MM.1S (cell line): ENCODE measurements at places on chromosomes 5 and 9.

GRCh38 chr9:135500525-135501260 is at the start of gene MRPS2:
Gene MRPS2 (plus strand): TSS chr9:135500682. CDS start chr9:135500711, 29 bp downstream.
- H3K27ac ChIP-seq, result peak within 1 kb of the TSS; percentile 57; the same call in 1 of the 2 replicates
- H3K4me1 ChIP-seq, result peaks cover 10% of the 10 kb centered on the region
- peak; percentile 90 for DNase-seq

- no peak overlapping the region for H3K4me3 ChIP-seq
- no peaks in the 10 kb centered on the region for H3K4me1 ChIP-seq
- no peaks in the 10 kb centered on the region for H3K36me3 ChIP-seq
Observed at GRCh38 chr5:173458828-173459609, 130.8 kb upstream of the STC2 start.

DNA sequence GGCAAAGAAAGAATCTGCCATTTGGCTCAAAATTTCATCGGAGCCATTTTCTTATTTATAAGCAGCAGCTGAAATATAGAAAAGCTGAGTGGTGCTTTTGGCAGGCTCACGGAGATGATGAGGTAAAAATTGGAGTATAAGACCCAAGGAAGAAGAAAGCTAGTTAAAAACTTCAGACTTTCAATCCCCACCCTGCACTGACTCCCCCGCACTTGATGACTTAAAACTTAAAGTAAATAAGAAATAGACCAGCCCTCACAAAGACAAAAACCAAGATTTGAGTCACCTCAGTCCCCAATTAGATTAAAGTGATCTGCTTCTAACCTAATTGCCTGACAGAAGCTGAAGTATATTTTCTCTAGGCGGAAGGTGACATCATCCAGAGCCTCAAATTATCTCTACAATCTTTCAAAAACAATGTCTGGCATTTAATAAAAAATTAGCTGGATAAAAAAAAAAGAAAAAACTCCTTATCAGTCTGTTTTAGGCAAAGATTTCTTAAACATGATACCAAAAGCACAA is 124.0 kb upstream of the PJA2 start:
- H3K27ac ChIP-seq, result no peak overlapping the region
- H3K4me1 ChIP-seq, result no peaks in the 10 kb centered on the region
- DNase-seq, result no peak

DNA sequence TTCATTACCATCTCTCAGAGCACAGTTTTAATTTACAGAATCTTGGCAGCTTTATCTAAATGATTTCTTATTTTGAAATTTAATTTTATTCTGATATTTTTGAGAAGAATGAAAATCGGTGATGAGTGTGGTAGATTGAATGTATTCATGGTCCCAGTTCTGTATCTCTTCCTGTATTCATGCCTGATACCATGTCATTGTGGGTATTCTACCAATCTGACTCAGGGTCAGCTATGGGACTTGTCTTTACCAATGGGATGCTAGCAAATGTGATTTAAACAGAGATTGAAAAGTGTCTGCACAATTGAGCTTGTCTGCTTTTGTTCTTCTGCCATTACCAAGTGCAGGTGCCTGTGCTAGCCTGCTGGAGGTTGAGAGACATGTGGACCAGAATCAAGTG is 17.8 kb upstream of the ZNF618 start:
- H3K27me3 ChIP-seq, result no peaks in the 10 kb centered on the region
- H3K4me1 ChIP-seq, result 0 out of 2 replicates have a peak, but pooled peaks cover 4% of the 10 kb centered on the region
- H3K27ac ChIP-seq, result no peak overlapping the region
- DNase-seq, result no peak
- H3K4me3 ChIP-seq, result no peak overlapping the region

DNA sequence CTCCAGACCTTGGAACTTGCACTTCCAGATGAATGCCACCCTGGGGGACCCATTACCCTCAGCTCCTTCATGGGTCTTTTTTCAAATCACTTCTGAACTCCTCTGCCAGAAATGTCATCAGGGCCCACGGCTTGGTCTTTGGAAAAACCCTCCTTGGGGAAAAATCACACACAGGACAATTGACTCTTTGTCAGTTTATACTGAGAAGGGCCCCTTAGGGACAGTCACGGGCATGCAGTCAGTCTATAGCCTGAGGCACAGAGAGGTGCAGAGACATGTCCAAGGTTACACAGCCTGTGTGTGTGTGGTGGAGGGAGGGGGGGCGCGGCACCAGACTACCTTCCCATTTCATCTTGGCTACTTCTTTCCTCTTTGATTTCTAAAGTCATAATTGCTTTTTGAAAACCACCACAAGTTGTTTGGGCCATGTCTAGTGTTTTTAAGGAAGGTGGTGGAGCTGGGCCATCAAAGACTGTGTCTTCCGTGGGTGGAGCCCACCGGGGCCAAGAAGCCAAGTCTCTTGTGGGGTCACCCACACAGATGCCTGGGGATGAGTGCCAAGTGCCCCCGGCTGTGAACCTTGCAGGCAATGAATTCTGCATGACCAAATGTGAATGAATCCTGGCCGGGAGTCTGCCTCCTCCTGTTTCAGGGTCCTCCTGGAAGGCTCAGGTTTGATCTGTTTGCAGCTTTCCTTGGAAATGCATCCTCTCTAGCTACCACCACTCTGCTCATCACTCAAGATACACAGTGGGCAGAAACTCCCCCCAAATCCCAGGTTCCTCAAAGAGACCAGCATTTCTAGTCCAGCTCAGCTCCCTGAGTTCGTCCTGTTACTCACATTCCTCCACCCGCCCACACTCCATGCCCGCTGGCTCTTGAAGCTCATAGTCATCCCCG is 200.1 kb upstream of the TBC1D2 start:
- H3K36me3 ChIP-seq, result no peaks in the 10 kb centered on the region
- H3K4me3 ChIP-seq, result no peak overlapping the region
- H3K27me3 ChIP-seq, result no peaks in the 10 kb centered on the region
- H3K4me1 ChIP-seq, result no peaks in the 10 kb centered on the region
- no peak for DNase-seq

GRCh38 chr5:155106221-155106620 is 92.7 kb downstream of the KIF4B start:
- H3K4me3 ChIP-seq, result no peak overlapping the region
- H3K4me1 ChIP-seq, result no peaks in the 10 kb centered on the region
- no peaks in the 10 kb centered on the region for H3K36me3 ChIP-seq
- H3K27ac ChIP-seq, result no peak overlapping the region

DNA sequence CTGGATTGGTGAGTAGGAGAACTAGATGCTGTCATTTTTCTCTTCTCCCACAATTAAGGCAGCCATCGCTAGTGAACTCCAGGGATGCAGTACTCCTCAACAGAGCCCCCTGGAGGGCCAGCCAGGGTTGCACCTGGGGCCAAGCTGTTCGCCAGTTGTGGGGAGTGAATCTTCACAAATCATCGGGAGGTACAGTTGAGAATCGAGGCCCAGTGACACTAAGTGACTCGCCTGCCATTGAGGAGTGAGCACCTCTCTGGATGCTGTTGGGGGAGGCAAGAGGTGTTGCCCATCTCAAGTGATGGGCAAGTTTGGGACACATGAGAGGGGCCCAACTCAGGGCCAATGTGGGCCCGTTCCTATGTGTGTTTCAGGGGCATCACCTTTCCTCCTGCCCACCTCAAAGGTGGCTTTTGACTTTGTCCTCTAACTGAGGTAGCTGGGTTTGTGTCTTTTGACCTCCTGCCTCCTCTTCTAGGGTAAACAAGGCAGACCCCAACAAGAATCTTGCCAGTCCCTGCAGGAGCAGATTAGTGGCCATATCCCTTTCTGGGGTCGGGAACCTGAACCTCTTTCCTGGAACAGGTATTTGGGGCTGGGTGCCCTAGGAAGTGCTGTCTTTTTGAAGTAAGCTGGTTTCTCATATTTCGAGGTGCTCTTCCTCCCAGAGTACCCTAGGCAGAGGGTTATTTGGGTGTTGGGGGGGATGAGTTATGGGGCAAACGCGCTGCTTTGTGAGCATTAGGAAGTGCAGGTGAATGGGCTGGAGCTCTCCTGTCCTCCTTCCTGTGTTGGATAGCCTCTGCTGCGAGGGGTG is 181.2 kb downstream of the MACROH2A1 start:
- H3K4me1 ChIP-seq, result no peaks in the 10 kb centered on the region
- H3K4me3 ChIP-seq, result no peak overlapping the region
- no peak overlapping the region for H3K27ac ChIP-seq
- no peaks in the 10 kb centered on the region for H3K36me3 ChIP-seq
- no peaks in the 10 kb centered on the region for H3K27me3 ChIP-seq
- DNase-seq, result no peak

DNA sequence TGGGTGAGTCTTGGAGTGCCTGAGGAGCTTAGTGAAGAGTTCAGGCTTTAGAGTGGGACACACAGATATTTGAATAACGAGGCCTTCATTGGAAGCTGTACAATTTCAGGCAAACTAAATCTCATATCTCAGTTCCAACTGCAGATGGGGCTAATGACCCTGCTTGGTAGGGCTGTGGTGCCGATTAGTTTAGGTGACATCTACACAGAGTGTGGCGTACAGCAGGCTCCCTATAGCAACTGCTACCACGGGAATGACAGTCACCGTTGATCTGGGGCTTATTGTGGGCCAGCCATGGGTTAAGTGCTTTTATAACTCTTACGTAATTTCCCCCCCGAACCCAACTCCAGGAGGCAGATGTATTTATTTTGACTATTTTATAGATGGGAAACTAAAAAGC is 70.8 kb downstream of the FAT2 start:
- no peak overlapping the region for H3K4me3 ChIP-seq
- no peak for DNase-seq
- H3K27me3 ChIP-seq, result no peaks in the 10 kb centered on the region

GRCh38 chr5:167798448-167798847 is 493.0 kb upstream of the WWC1 start:
- no peak for DNase-seq
- H3K36me3 ChIP-seq, result no peaks in the 10 kb centered on the region
- no peak overlapping the region for H3K27ac ChIP-seq
- H3K4me1 ChIP-seq, result no peaks in the 10 kb centered on the region

DNA sequence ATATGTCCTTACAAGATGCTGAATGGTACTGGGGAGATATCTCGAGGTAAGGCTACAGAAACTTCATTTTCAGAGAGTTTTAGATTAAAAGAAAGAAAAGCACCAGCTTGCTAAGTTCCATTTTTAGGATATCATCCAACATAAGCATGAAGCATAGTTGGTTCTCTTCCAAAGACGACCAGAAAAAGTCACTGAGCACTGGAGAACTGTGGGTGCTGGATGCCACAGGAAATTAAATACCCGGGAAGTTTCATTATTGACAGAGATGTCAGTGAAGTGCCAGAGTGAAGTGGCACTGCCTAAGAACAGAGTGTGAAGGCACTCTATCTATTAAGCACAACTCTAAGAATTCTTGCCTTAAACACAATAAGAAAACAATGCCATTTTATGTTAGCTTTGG is 76.8 kb downstream of the PIK3R1 start:
- no peak for DNase-seq
- H3K27me3 ChIP-seq, result no peaks in the 10 kb centered on the region
- H3K4me1 ChIP-seq, result peaks cover 14% of the 10 kb centered on the region
- no peak overlapping the region for H3K4me3 ChIP-seq
- H3K27ac ChIP-seq, result no peak overlapping the region

DNA sequence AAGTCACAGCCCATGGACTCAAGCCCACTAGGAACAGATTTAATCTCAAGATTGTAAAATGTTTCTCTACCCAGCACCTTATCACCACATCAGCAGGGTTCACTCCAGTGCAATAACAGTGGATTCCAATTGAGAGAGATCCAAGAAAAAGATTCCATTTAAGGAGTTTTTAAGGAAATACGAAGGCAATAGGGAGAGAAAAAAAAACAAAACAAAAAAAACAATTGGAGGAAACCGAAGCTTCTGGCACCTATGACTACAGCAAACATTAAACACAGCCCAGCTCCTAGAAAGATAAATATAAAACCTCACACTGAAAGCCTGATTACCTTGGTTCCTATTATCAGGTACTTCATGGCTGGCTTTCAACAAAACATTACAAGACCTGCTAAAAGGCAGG is 192.7 kb downstream of the DAB2IP start:
- H3K27me3 ChIP-seq, result no peaks in the 10 kb centered on the region
- no peak overlapping the region for H3K4me3 ChIP-seq
- no peaks in the 10 kb centered on the region for H3K36me3 ChIP-seq
- H3K27ac ChIP-seq, result no peak overlapping the region
- no peak for DNase-seq
- no peaks in the 10 kb centered on the region for H3K4me1 ChIP-seq

GRCh38 chr5:80125022-80125961 is 90.1 kb downstream of the THBS4 start:
- H3K27ac ChIP-seq, result no peak overlapping the region
- no peaks in the 10 kb centered on the region for H3K27me3 ChIP-seq
- H3K36me3 ChIP-seq, result no peaks in the 10 kb centered on the region
- no peak overlapping the region for H3K4me3 ChIP-seq
- DNase-seq, result no peak

- no peaks in the 10 kb centered on the region for H3K4me1 ChIP-seq
- no peak overlapping the region for H3K27ac ChIP-seq
- DNase-seq, result no peak
- H3K36me3 ChIP-seq, result no peaks in the 10 kb centered on the region
- no peaks in the 10 kb centered on the region for H3K27me3 ChIP-seq
Observed at GRCh38 chr9:88723751-88724150, 188.8 kb downstream of the NXNL2 start.

DNA sequence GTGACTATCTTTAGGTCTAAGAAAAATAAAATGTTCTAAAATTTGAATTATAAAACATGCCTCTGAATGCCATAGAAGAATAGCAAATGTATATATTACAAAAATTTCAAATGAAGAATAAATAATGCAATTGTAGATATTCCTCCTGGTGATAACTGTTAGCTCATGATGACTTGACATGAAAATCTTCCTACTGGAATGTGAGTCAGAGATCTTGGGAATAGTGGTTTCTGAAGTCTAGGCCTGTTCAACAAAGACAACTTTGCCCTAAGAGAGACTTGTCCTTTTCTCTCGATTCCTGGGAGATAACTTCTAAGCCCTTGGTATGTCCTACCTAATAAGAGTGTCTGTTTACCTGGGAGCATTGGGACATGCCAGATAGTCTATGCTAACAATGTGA is 746.3 kb upstream of the RIOK2 start:
- no peak overlapping the region for H3K27ac ChIP-seq
- H3K4me3 ChIP-seq, result no peak overlapping the region
- no peaks in the 10 kb centered on the region for H3K4me1 ChIP-seq

GRCh38 chr5:164597293-164597900 is 1092.0 kb downstream of the MAT2B start:
- peak; percentile 52 for DNase-seq
- no peak overlapping the region for H3K4me3 ChIP-seq
- no peaks in the 10 kb centered on the region for H3K27me3 ChIP-seq
- no peaks in the 10 kb centered on the region for H3K36me3 ChIP-seq
- no peaks in the 10 kb centered on the region for H3K4me1 ChIP-seq
- no peak overlapping the region for H3K27ac ChIP-seq

- H3K4me1 ChIP-seq, result no peaks in the 10 kb centered on the region
- H3K27me3 ChIP-seq, result no peaks in the 10 kb centered on the region
- no peak for DNase-seq
Observed at GRCh38 chr5:128402506-128402905, 135.5 kb downstream of the FBN2 start.

DNA sequence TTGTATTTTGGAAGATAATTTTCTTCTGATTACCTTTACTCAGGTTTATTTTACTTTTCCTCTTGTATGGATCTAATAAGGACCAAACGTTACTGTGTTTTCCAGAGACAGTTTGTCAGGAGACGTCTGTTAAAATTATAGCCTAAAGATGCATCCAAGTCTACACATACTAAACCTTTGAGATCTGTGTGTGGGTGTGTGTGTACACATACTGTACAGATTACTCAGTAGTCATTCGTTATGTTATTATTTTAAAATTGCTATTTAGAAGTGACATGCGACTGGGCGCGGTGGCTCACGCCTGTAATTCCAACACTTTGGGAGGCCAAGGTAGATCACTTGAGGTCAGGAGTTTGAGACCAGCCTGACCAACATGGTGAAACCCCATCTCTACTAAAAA is 51.6 kb upstream of the CNTLN start:
- H3K36me3 ChIP-seq, result no peaks in the 10 kb centered on the region
- H3K4me1 ChIP-seq, result no peaks in the 10 kb centered on the region
- DNase-seq, result no peak
- H3K27ac ChIP-seq, result no peak overlapping the region
